ENCODE measurements at places on chromosomes 6 and 20.

- no peak for DNase-seq
Observed at GRCh38 chr6:139941826-139942225, 567.4 kb upstream of the CITED2 start.

DNA sequence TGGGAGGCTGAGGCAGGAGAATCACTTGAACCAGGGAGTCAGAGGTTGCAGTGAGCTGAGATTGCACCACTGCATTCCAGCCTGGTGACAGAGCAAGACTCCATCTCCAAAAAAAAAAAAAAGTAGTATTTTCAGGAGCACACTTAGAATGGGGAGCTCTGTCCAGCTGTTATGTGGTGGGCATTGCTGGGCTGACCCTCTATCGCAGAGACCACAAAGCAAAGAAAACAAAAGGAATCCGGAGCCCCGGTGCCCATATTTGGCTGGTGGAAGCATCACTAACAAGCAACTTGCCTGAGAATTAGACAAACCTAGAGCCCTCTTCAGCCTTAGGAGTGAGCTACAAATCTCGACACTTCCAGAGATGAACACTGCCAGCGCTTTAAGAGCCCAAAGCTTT lies 137.3 kb upstream of the GPR6 start:
- no peak for DNase-seq

DNA sequence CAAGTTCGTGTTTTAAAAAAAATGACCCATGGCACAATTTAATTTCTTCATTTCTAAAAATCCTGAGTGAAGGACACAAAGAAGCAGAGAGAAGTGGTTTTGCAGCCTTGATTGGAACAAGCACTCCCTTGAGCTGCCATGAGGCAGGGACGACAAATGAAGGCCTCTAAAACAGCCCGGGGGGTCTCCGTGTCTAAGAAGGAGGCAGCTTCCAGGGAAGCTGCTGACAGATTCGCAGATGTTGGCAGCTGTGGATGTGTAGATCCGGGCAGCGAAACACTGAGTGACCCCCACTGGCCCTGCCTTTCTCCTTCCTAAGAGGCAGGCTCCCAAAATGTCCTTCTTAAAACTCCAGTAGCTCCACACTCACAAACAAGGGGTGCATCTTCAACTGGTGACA lies 9.6 kb upstream of the LBP start:
- no peak for DNase-seq

- no peak for DNase-seq
Observed at GRCh38 chr20:50273601-50274491, 83.2 kb downstream of the CEBPB start.

- DNase-seq = peak; percentile 10
Observed at GRCh38 chr6:144008120-144008811, at the start of gene PLAGL1. Gene PLAGL1 (minus strand): TSS chr6:144008259. CDS start chr6:143948136, 60,123 bp downstream.

DNA sequence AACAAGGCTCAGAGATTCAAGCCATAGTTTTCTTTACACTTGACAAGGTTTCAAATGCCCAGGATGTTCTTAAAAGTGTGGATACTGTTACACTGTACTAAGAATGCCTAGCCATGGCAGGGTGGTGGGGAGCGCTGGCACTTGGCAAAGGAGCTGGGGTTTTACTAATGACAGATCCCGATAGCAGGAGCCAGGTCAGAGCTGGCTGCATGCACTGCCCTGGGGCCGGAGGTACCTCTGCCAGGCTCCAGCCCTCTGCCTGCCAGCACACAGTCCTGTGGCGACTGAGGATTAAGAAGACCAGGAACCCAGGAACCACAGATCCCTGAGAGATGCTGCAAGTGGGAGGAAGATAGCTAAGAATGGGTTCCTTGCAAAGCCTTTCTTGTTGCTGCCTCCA lies 260.3 kb downstream of the ALDH8A1 start:
- no peak for DNase-seq

GRCh38 chr6:20893412-20893811 lies 359.2 kb downstream of the CDKAL1 start:
- DNase-seq = no peak

DNA sequence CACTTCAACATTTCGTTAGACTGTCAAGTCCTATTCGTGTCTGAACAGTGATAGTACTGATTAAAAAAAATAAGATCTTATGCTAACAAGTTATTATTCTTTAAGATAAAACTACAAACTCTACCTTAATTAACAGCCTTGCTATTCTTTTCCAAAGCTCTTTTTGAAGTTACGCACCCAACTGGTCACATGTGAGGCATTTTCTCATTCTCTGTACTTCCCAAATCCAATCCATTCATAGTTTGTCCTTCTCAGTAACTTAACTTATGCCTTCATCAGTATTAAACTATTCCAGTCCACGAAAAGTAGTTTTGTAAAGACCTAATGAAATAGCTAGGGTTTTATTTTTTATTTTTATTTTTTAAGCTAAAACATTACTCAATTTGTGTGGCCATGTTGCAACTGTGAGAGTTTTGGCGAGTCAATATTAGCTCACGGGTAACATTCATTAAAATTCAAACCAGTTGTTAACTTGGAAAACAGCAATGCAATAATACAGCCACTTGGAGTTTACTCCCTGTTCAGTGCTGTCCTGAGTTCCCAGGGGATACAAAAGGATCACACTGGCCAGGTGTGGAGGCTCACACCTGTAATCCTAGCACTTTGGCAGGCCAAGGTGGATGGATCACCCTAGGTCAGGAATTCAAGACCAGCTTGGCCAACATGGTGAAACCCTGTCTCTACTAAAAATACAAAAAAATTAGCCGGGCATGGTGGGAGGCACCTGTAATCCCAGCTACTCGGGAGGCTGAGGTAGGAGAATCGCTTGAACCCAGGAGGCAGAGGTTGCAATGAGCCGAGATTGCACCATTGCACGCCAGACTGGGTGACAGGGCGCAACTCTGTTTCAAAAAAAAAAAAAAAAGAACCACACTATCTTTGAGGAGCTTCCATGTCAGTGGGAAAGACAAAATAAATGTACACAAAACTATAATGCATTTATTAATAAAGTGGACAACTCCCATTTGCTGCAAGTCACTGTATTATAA lies 27.9 kb upstream of the EEF1A1 start:
- no peak for DNase-seq

DNA sequence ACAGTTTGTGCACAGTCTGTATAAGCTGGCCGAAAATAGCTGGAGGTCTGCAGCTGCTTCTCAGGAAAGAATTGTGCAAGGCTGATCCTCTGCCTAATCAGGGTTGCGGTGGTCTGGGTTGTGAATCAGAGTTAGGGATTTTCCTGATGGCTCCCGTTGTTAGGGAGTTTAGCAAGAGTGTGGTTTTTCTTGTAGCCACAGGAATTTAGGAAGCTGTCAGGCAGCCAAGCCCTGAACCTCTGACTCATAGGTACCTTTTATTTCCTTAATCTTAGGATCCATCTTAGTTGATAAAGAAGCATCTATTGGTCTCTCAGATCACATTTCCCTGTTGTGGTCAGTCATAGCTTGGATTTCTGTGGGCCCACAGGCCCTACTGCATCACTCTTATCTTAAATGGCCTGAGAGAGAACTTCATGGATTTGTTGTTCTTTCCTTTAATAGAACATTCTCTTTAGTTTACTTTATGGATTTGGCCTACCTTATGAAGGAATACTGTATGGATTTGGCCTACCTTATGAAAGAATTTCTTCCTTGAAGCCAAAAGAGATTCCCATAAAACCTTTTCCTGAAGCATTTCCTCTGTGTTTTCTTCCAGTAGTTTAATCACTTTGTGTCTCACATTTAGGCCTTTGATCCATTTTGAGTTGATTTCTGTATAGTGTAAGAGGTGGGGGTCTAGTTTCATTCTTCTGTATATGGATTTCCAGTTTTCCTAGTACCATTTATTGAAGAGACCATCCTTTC lies 10.3 kb downstream of the KIF25 start:
- no peak for DNase-seq

DNA sequence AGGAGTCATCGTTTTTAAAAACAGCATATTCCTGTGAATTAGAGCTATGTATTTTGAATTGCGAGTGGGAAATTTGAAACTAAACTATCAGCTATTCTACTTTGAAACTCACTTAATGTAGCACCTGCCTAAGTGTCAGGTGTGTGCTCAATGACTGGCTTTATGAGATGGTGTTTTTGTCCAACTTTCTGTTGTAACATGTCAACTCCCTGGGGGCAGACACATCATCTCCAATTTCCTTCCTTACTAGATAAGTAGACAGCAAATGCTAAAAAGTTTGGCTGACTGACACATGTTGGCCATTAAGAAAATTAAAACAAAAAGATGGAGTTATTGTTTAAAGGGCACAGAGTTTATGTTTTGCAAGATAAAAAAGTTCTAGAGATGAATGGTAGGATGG lies 226.9 kb downstream of the TFAP2B start:
- no peak for DNase-seq

DNA sequence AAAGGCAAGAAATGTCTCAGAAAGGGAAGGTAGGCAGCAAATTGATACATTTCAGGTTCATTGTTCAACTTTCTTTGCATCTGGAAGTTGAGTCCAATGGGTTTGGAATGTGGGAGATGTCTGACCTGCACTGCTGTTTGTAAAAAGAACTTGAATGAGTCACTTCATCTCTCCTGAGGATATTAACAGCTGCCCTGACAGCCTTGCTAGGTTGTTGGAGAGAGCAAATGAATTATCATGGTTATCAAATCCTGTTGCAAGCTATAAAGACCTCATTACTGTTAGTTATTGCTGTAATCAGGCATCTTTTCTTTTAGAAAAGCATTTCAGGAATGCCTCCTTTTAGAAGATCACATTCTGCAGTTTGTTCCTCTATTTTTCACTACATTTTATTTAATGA lies 23.0 kb upstream of the FLRT3 start:
- DNase-seq = no peak

DNA sequence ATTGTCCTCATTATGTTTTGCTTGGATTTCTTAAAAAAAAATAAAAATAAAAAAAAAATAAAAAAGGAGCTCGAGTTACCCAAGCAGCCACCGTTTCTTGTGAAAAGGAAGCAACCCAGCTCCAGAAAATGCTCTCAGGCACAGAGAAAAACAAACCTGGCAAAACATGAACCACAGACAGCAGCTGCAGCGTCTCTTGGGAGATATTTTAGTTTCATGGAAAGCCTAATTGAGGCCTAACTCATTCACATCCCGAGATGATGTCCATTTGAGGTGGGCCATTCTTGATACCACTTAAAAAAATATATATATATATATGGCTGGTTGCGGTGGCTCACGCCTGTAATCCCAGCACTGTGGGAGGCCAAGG lies 13.7 kb upstream of the MRAP2 start:
- DNase-seq = no peak

DNA sequence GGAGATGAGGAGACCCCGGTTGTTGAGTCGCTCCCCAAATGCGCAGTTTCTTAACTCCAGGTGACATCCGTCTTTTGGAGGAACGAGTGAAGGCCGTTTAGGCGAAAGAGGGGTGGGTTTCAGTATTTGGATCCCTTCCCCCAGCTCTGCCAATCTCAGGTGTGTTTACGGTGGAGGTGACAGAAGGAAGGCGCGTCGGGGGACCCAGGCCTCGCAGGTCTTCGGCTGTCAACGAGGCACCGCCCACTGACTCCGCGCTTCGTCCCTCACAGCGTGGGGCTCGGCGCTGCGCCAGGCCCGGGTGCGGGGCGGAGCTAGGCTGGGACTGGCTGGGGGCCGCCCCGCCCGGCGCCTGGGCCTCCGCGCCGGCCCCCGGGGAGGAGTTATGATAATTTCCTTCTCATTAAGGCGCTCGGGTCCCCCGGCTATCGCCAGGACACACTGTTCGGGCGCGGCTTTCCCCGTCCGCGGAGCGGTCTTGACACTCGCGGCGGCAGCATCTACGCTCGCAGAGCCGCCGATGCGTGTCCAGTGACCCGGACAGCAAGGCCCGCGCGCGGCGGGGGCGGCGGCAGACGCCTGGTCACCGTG lies at the start of gene TFAP2C:
TFAP2C (plus strand) TSS at position 434 of the 591 bp plus-strand sequence. CDS start 239 bp downstream, outside the sequence.
- DNase-seq = peak; percentile 1

DNA sequence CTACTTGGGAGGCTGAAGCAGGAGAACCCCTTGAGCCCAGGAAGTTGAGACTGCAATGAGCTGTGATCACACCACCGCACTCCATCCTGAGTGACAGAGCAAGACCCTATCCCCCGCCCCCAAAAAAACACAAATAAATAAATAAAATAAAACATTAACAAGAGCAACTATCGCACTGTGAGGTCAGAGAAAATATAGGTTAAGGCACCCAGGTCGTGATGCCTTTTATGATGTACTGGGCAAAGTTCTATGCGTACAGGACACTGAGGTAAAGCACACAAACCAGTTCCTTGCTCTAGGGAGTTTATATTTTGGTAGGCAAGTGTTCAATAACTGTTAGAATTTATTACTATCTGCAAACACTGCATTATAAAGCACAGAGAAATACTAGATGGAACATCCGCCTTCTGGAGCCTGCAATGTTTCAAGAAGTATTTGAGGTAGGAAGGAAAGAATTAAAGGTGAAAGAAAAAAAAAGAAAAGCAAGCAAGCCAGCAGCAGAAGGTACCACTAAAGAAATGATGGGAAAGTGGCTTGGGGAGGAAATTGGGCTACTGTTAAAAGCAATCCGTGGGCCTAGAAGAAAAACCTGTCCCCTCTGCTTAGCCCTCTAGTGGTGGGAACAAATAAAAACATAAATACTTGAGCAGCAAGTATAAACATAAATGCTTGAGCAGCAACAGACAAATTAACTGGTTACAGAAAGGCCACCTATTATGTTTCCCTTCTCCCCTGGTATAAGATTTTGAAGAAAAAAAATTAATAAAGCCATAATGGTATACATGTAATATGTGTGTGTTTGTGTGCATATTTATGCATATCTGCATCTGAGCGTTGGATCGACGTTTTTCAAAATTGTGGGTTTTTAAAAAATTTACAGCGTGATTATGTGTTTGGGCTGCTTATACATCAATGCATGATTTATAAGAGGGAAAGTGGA lies 128.0 kb downstream of the PHACTR1 start:
- no peak for DNase-seq

- no peak for DNase-seq
Observed at GRCh38 chr6:36809156-36809555, 30.1 kb downstream of the CPNE5 start.

DNA sequence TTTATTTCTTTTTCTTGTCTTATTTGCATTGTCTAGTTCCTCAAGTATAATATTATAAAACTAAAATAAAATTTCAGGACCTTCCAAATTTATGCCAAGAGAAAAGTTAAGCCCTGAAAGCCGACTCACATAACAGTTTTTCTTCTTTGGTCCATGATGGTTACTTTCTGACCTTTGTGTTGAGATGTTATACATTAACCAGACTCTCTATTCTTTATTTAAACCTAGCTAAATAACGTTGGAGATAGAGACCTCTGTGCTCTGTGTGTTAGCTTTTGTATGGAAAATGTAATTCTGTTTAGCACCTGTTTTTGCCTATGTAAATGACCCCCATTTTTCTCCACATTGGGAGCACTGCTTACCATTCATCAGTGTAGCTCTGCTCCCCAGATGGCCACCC lies 352.4 kb downstream of the CD109 start:
- no peak for DNase-seq

GRCh38 chr6:16400248-16400760 lies 161.9 kb downstream of the GMPR start:
- no peak for DNase-seq

All from CD4-positive, alpha-beta T cell treated with Interleukin-4 for 1 hour (primary cell).